ENCODE measurements at places on chromosomes 12 and 14.
A peak's percentile ranks its signal among the peaks of the same experiment; 100 is the strongest.

DNA sequence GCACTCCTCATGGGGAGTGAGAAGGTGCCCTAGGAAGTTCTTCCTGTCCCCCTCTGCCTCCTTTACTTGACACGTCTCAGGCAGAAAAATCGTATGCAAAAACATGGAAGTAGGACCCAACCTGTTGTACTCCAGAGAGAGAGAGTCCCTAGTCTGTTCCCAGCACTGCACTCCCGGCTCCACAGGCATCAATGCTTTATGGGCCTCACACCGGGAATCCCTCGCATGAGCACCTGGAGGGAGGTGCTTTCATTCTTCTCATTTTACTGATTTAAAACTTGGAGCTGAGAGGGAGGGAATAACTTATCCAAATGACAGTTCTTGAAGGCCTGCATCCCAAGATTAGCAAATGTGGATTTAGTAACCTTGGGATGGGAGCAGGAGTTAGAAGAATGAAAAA is 1101.4 kb downstream of the BCL11B start:
- H3K36me3 ChIP-seq = no peaks in the 10 kb centered on the region
- H3K27me3 ChIP-seq = no peaks in the 10 kb centered on the region
- H3K4me1 ChIP-seq = peaks cover 84% of the 10 kb centered on the region

GRCh38 chr12:102917026-102917787 is at the start of gene PAH:
TSS of gene PAH (minus strand) at chr12:102917244. CDS start at chr12:102917130, 114 bp downstream.
- H3K4me1 ChIP-seq = no peaks in the 10 kb centered on the region
- no peaks in the 10 kb centered on the region for H3K36me3 ChIP-seq
- H3K4me3 ChIP-seq = peak within 1 kb of the TSS; percentile 40
- H3K27ac ChIP-seq = no peak within 1 kb of the TSS
- no peak for DNase-seq

GRCh38 chr14:103121121-103121845 is 2.0 kb upstream of the TNFAIP2 start:
- no peaks in the 10 kb centered on the region for H3K4me1 ChIP-seq
- H3K27ac ChIP-seq = no peak overlapping the region
- no peaks in the 10 kb centered on the region for H3K27me3 ChIP-seq

DNA sequence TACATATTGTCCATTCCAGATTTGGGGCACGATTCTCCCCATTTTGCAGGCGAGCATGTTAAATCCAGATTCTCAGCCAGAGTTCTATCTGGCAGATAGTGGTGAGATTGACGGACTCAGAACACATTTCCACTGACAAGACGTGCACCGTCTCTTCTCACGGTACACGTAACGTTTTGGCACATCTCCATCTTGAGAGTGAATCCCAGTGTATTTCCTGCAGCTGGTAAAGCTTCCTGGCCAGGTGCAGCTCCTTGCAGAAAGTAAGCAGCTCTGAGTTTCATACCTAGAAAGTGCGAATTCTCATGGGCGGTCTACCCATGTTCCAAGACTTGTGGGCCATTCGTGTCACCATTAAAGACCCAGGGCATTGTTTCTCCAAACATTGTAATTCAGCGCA is 102.6 kb downstream of the TSPAN9 start:
- H3K4me3 ChIP-seq = no peak overlapping the region
- no peaks in the 10 kb centered on the region for H3K4me1 ChIP-seq
- no peak for DNase-seq
- no peak overlapping the region for H3K27ac ChIP-seq
- peaks cover 4% of the 10 kb centered on the region for H3K27me3 ChIP-seq

DNA sequence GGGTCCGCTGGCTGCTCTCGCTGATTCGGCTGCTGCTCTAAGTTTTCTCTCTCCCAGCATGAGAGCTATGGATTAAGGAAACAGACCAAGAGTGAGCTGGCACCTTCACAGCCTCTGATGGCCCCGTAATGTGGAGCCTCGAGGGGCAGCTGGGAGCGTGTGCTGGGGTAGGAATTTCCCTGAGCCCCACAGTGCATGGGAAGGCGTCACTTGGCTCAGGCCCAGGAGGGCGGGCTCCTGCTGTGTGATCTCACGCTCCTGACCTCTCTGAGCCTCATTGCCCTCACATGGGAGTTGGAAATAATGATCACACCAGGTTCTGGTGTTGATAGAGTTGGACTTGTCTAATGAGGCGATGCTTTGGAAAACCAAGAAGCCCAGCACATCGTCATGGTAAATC is 238.6 kb upstream of the CRY1 start:
- no peak for DNase-seq
- peaks cover 3% of the 10 kb centered on the region for H3K4me1 ChIP-seq
- no peak overlapping the region for H3K4me3 ChIP-seq
- no peaks in the 10 kb centered on the region for H3K27me3 ChIP-seq
- no peaks in the 10 kb centered on the region for H3K36me3 ChIP-seq

GRCh38 chr14:77145975-77146740 is 4.6 kb upstream of the ZDHHC22 start:
- H3K27ac ChIP-seq = no peak overlapping the region
- no peak for DNase-seq
- no peak overlapping the region for H3K4me3 ChIP-seq
- H3K36me3 ChIP-seq = no peaks in the 10 kb centered on the region
- peaks cover 4% of the 10 kb centered on the region for H3K27me3 ChIP-seq

- no peaks in the 10 kb centered on the region for H3K36me3 ChIP-seq
- H3K27me3 ChIP-seq = no peaks in the 10 kb centered on the region
- no peak for DNase-seq
- H3K4me3 ChIP-seq = no peak overlapping the region
- no peak overlapping the region for H3K27ac ChIP-seq
- no peaks in the 10 kb centered on the region for H3K4me1 ChIP-seq
These were observed 37.2 kb downstream of the DDX51 start for GRCh38 chr12:132106921-132107320.

- no peaks in the 10 kb centered on the region for H3K27me3 ChIP-seq
- DNase-seq = no peak
- no peak overlapping the region for H3K4me3 ChIP-seq
- no peak overlapping the region for H3K27ac ChIP-seq
- no peaks in the 10 kb centered on the region for H3K4me1 ChIP-seq
These were observed 197.2 kb upstream of the MDGA2 start for GRCh38 chr14:47872588-47872987.

- H3K27me3 ChIP-seq = no peaks in the 10 kb centered on the region
- H3K36me3 ChIP-seq = no peaks in the 10 kb centered on the region
These were observed 69.9 kb downstream of the TGFB3 start for GRCh38 chr14:75911883-75912282.

DNA sequence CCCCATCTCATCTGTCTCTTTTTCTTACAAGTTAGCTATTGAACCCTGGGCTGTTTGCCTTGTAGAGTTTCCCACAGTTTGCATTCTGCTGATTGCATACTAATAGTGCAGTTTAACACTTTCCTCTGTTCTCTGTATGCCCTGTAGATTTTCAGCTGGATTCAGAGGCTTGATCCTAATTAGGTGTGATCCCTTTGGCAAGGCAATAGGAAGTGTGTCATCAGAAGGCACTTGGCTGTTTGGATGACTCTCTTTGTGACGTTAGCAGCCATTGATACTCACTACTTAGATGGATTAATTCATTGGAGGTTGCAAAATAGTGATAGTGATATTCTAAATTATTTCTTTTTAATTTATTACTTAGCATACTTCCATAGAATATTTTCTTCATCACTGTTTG is 33.6 kb downstream of the FUT8 start:
- DNase-seq = no peak
- no peak overlapping the region for H3K4me3 ChIP-seq
- H3K4me1 ChIP-seq = no peaks in the 10 kb centered on the region
- H3K27ac ChIP-seq = no peak overlapping the region
- H3K36me3 ChIP-seq = no peaks in the 10 kb centered on the region

DNA sequence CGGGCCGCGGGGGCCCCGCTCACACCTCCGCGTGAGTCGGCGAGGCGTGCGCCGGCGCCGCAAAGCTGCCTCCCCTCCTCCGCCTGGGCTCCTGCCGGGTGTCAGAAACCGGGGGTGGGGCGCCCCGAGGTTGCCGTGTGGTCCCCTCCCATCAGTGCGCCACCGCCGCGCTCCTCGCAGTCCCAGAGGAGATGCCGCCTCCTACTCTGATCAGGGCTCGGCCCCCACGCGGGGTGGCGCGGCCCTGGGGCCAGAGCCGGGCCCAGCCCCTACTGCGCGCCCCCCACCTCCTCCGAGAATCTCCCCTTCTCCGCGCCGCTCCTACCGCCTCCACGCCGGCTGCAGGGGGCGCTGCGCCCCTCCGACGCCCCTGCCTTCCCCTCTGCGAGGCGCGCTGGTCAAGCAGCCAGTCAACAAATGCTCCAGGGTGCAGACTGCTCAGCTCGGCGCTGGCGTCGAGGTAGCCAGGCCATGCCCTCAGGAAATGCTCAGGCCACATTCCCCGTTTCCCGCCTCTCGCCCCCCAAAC is 467 bp upstream of the JAG2 start:
- DNase-seq = no peak
- H3K4me3 ChIP-seq = no peak overlapping the region
- H3K4me1 ChIP-seq = peaks cover 6% of the 10 kb centered on the region

DNA sequence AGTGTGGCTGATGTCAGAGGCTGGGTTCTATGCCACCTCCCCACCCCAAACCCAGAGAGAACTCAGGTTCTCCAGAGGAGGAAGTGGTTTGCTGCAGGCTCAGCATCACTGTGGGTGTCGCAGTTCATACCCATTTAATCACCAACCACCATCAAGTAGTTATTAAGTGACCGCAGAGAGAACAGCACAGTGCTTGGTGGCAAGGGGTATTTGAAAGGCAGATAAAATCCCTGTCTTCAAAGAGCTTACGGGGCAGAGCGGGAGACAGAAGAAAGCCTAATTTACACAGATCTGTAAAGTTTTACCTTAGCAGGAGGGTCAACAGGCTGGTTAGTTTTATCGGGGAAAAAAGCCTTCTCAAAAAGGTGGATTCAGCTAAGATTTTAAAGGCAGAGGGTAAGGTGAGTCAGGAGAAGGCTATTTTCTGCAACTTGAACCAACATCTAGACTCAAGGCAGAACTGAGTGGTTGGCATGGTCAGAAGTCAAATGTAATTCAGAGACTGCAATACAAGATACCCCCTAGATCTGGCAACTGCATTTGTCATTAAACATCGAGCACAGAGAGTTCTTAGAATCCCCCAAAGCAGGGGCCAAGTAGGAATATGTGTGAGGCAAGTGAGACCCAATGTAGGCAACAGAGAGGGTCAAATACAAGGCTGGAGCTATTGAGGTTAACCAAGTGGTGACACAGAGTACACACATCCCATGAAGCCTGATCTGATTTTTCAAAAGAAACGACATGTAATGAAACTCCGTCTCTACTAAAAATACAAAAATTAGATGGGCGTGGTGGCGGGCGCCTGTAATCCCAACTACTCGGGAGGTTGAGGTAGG is 13.2 kb downstream of the PXN start:
- peak overlapping the region; percentile 82 for H3K27ac ChIP-seq
- H3K4me3 ChIP-seq = peak overlapping the region; percentile 59
- DNase-seq = peak; percentile 89
- no peaks in the 10 kb centered on the region for H3K27me3 ChIP-seq
- peaks cover 82% of the 10 kb centered on the region for H3K4me1 ChIP-seq

DNA sequence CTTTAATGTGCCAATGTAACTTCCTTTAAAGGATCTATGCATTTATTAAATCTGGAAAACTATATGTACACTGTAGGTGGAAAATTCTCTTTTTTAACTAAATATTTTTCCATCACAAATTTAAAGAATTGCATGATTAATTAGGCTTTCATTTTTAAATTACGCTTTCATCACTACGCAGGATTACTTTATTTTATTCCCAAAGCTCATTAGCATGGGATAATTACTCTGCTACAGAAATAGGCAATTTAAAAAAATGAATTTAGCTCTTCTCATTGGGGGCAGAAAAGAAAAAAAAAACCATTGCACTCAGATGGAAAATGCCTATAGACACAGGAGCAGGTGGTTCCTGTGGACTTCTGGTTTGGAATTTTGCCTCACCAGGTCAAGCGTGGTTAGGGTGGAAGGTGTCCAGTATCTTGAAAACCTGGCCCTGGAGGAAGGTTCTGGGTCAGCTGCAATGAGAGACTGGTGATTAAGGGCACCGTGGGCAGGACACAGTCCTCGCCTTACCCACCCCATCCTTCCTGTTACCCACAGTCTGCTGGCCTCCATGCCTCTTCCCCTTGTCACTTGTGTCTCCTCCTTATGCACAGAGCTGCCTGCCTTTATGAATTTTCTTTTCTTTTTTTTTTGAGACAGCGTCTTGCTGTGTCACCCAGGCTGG is 17.3 kb upstream of the RIN3 start:
- H3K27ac ChIP-seq = no peak overlapping the region
- H3K36me3 ChIP-seq = no peaks in the 10 kb centered on the region
- no peaks in the 10 kb centered on the region for H3K27me3 ChIP-seq
- no peaks in the 10 kb centered on the region for H3K4me1 ChIP-seq

All from naive thymus-derived CD4-positive, alpha-beta T cell (primary cell).